ENCODE measurements at places on chromosomes 5 and 9. TPM values are rescaled to one million over a fixed set of nuclear protein-coding genes. Genes with fewer than 3 reads are reported as not detected.
A peak's percentile ranks its signal among the peaks of the same experiment; 100 is the strongest.

DNA sequence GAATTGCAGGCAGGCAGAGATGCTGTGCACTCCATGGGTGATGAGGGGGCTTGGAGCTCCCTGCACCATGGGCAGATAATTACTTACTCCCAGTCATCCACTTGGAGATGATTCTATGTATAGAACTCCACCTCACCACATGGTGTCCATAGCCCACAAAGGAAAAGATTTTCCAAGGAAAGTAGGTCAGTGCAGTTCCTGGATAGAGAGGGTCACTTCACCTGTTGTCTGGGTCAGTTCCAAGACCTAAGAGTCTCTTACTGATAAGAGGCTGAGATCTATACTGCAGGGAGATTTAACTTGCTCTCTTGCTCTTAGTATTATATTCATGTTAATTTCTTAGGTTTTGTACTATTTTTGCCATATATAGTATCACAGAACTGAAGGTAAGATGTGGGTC lies 113.9 kb upstream of the BRINP1 start:
- no peak for DNase-seq

- no peak for DNase-seq
These were observed 16.1 kb upstream of the SPOCK1 start for GRCh38 chr5:137515238-137515637.

DNA sequence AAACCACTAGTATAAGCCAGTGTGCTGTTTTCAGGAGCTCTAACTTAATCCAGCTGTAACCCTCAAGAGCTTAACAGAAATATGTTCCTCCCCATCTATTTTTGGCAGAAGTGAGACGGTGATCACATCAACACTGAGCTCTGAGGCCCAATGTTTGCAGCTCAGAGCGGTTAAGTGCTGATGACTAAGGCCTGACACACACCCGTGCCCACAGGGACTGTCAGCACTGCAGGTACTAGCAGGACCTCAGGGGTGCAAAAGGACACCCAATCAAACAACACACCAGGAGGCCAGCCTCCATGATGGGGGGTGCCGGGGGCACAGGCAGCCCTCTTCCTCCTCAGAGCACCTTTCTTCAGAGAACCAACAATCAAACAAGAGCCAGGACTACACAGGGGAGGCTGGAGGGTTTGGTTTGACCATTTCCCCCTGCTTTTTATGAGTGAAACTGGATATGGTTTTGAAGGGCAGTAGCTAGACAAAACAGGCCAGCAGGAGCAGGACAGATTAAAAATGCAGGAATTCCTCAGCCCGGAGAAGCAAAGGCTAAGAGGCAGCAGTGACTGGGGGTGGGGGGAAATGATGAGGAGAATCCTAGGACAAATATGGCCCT lies 61.3 kb downstream of the RAPGEF1 start:
- DNase-seq: peak; percentile 79

DNA sequence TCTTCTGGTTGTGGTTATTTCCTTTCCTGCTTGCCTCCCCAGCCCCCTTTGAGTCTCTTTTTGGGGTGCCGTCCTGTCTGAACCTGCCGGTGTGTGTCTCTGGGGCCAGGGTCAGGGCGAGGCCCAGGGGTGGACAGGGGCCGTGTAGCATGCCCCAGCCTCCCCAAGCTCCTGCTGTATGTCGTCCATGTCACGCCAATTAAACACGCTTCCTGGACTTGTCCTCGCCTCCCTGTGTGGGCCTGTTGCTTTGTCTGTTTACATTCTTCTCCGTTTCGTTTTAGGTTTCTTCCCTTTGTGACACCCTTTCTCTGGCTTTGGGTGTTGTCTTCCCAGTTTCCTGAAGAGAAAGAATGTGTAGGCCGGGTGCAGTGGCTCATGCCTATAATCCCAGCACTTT lies 28.5 kb upstream of the HMCN2 start:
- DNase-seq: no peak

DNA sequence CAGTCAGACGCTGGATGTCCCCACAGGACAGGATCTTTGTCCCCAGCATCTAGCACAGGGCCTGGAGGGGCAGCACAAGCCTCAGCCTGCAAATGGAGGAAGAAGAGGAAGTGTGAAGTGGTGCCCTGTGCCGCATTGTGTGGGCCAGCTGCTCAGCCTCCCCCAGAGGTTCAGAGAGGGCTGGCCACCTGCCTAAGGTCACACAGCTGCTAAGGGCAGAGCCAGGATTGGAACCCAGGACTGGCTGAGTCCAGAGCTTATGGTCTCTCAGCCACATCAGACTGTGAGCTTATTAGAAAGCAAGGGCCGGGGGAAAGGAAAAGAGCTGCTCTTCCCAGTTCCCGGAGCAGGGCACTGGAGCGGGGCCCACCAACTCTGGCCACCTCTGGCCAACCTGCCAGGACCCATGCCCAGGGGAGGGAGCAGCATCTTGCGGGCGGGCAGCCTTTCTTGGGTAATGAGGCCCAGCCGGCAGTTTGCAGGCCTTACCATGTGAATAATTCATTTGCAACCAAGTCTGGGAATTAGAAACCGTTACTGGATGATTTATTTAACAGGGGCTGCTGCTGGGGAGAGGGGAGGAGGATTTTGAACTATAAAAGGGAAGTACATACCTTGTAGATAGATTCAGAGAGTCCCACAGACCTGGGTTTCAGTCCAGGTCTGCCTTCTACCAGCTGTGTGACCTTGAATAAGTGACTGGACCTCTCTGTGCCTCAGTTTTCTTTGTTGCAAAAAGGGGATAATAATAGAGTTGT lies 11.6 kb upstream of the CRB2 start:
- no peak for DNase-seq

GRCh38 chr5:53030893-53031292 lies 41.7 kb downstream of the ITGA2 start:
- no peak for DNase-seq

DNA sequence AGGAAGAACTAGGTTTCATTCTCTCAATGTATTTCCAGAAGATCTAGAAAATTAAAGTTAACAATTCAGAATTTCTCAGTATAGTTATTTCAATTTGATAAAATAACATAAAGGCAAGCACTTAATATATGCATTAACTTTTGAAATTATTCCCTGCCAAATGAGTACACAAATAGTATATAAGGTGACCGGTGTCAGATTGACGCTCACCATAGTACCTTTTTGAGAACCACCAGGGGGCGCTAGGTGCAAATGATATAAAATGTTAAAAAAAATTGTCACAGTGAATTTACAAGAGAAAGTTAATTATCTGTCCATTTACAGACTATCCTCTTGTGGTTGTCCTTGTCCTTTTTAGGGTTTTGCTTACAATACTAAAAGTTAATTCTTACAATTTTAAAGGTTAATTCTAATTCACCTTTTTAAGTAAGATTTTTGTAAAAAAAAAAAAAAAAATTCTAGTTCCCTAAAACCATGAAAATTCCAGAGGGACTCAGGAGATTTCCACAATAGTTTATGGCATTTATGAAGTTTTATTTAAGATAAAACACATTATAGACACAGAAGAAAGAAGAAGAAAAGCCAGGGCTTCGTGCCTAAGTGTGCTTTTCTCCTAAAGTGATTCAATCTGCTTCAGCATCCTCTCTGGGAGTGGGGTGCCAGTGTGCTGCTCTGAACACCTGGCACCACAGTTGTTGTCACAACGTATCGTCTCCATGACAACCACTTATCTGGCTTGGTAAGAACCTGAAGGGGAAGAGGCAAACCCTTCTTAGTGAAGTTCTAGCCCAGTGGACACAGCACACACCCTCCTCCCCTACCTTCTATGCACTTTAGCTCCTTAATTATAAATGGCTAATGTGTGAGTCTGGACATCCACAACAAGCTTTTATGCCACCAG lies 1.7 kb downstream of the ADAMTS16 start:
- no peak for DNase-seq

DNA sequence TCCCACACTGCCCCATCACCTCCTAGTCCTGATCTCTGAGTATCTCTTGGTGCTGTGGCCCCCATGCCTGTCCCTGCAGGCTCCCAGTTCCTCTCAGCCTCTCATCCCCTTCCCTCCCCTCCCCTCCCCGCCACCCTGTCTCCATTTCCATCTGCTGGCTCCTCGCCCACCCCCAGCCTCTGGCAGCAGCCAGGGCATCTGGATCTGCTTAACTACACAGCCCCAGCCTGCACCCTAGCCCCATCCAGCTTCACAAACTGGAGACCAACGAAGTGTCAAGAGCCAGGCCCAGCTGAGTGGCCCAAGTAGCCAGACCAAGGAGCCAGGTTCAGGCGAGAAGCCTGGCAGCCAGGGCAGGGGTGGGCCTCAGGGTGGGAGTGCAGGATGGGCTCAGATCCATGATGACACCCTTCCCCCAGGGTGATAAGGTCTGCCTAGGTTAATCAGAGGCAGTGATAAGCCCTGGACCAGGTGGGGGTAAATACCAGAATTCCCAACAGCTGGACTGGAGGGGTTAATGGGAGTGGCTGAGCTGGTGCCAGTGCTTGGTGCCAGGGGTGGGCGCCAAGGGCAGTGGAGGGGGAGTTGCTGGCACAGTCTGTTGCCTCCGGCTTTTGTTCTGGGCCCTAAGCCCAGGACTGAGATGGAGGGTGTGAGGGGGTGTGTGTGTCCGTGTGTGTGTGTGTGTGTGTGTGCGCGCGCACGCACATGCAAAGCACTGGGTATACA lies 2.5 kb downstream of the IL11RA start:
- peak; percentile 86 for DNase-seq

DNA sequence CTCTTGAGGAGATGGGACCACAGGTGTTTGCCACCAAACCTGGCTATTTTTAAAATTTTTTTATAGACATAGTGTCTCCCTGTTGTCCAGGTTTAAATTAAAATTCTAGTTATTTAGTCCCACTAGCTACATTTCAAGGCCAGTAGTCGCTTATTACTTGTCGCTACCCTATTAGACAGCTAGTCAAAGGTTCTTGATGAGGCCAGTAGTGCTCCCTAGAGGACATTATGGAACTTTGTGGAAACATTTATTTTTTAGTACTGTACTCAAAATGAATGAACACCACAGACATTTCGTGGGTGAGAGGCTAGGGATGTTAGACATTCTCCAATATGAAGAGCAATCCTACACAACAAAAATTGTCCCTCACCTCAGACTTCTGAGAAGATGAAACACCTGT lies 14.4 kb upstream of the GRXCR2 start:
- no peak for DNase-seq

DNA sequence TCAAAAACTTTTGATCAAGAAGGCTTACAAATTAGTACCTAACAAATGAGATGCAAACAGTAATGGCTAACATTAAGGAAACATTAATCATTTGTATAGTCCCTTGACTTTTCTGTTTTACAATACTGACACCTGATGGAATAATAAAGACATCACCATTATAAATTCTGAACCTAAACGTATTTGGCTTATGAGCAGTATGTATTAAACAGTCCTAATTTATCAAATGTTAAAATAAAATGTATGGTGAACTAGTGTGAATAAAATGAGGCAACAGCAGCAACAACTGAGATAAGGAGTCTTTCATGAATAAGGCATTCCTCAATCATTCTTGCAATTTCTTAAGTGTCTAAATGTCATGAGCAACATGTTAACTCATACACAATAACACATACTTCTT lies 6.0 kb downstream of the PUM3 start:
- no peak for DNase-seq

- no peak for DNase-seq
These were observed 13.9 kb upstream of the ADAMTSL1 start for GRCh38 chr9:18459962-18460584.

DNA sequence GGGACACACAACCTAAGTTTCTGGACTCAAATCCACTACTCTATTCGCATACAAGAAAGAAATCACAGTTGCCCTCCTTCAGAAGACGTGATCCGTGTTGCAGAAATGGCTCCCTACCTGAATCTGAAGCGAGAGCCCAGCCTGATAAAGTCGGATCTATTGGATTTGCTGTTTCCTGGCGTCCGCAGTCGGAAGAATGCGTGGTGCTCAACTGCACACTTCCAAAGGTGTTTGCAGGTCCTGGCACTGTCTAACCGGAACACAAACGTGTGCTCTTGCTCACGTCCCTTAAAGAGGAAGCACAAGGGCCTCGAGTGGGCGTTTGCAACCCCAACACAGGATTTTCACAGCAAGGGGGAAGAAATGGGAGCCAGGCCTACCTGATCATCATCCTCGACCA lies 65.5 kb downstream of the EPB41L4B start:
- no peak for DNase-seq

- DNase-seq: no peak
These were observed 122.3 kb downstream of the GOLPH3 start for GRCh38 chr5:32051796-32052195.

- no peak for DNase-seq
These were observed 216.1 kb downstream of the ACTL7B start for GRCh38 chr9:108639696-108640095.

- no peak for DNase-seq
These were observed 600.1 kb upstream of the RGMB start for GRCh38 chr5:98173334-98173733.

DNA sequence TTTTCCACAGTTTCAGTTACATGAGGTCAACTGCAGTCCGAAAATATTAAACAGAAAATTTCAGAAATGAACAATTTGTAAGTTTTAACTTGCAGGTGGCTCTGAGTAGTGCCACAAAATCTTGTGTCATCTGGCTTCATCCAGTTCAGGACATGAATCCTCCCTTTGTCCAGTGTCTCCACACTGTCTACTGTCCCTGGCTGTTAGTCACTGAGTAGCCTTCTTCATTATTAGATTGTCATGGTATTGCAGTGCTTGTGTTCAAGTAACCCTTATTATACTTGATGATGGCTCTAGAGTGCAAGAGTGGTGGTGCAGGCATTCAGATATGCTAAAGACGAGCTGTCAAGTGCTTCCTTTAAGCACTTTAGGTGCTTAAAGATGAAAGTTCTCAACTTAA lies 65.3 kb downstream of the CFAP95 start:
- no peak for DNase-seq

- no peak for DNase-seq
These were observed 354.1 kb upstream of the SLC30A5 start for GRCh38 chr5:68739752-68740151.

DNA sequence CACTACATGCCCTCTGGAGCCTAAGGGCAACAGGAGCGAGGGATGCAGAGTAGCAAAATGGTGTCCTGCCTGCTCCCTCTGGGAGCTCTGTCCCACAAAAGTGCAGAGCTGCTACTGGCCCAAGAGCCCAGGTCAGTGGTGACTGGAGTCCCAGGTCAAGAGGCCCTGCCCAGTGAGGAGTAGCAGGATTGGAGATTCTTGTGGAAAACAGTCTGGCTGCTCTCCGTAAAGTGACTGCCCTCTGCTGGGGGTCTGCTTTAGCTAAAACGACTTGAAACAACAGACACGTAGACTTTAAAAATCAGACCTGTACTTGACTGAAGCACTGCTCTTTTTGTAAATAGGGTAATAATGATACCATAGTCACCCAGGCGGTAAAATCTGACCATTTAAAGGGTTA lies 917.0 kb downstream of the MAT2B start:
- no peak for DNase-seq

GRCh38 chr9:130215341-130216119 lies 43.3 kb downstream of the NCS1 start:
- DNase-seq: no peak

GRCh38 chr9:110669433-110669832 lies 842 bp downstream of the MUSK start:
- no peak for DNase-seq

The SAPCD2 gene
- total RNA-seq: 0.12 TPM

The N4BP3 gene
- 2.7 TPM for total RNA-seq

The GAPT gene
- total RNA-seq: 1.4 TPM

The AFAP1L1 gene
- total RNA-seq: 48.9 TPM

The NTRK2 gene
- 5.5 TPM for total RNA-seq

The OR13C8 gene
- total RNA-seq: not detected

The PAEP gene
- total RNA-seq: not detected

The WNK2 gene
- 250 TPM for total RNA-seq

The SLC6A7 gene
- not detected for total RNA-seq

The TAS2R1 gene
- not detected for total RNA-seq
